Endothelial cell of coronary artery (primary cell): ENCODE measurements at places on chromosomes 2 and 18. TPM values are rescaled to one million over a fixed set of nuclear protein-coding genes. Genes with fewer than 3 reads are reported as not detected.

FABP1 gene
- not detected in 2 replicates for total RNA-seq

MAP3K19 gene
- total RNA-seq: not detected in 2 replicates

NPPC gene
- total RNA-seq: not detected in 2 replicates

IRS1 gene
- total RNA-seq: under 0.01 and 1.6 TPM in 2 replicates

GPR17 gene
- total RNA-seq: not detected in 2 replicates

PLEKHH2 gene
- 0.09 and 0.28 TPM in 2 replicates for total RNA-seq

LIMS4 gene
- total RNA-seq: 19.5 and 20.7 TPM in 2 replicates

NYAP2 gene
- total RNA-seq: not detected in 2 replicates

AGXT gene
- not detected in 2 replicates for total RNA-seq

CXCR1 gene
- total RNA-seq: not detected in 2 replicates

ITGA6 gene
- 74.1 and 165 TPM in 2 replicates for total RNA-seq

RHOB gene
- 741 and 831 TPM in 2 replicates for total RNA-seq

ZBTB7C gene
- total RNA-seq: not detected in 2 replicates

IL36RN gene
- not detected in 2 replicates for total RNA-seq

C2orf15 gene
- total RNA-seq: 0.18 and 0.19 TPM in 2 replicates

PKDCC gene
- 2.2 and 9.7 TPM in 2 replicates for total RNA-seq

PRKD3 gene
- total RNA-seq: 55.1 and 73.8 TPM in 2 replicates

BBS5 gene
- 2.2 and 3.9 TPM in 2 replicates for total RNA-seq

GPR45 gene
- total RNA-seq: not detected in 2 replicates

CCDC138 gene
- 5.8 and 7.2 TPM in 2 replicates for total RNA-seq

MEIS1 gene
- total RNA-seq: 10.5 and 13.6 TPM in 2 replicates
